NCI-H446 treated with DMSO at 0.1 percent for 48 hours (cell line): ENCODE measurements at places on chromosomes 5 and 9.

- DNase-seq: no peak
These were observed 232.0 kb downstream of the RFK start for GRCh38 chr9:76162086-76162730.

DNA sequence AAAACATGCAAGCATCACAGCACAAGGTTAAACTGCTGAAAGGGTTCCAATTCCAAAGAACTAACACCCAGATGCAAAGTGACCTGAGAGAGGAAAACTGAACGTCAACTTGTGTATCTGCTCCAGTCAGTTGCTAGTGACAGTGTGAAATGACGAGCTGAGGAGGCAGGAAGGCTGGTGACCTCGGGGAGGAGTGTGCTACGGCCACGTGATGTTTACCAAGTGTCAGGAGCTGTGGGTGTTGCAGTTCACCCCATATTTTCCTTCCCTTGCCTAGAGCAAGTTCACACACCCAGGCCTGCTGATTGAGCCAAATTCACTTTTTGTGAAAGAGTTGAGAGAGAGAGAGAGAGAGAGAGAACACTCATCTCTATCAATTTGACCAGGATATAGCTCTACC, 231.6 kb upstream of the ANKH start:
- no peak for DNase-seq

- DNase-seq: no peak
These were observed 257.6 kb downstream of the ARHGEF28 start for GRCh38 chr5:73883646-73884045.

DNA sequence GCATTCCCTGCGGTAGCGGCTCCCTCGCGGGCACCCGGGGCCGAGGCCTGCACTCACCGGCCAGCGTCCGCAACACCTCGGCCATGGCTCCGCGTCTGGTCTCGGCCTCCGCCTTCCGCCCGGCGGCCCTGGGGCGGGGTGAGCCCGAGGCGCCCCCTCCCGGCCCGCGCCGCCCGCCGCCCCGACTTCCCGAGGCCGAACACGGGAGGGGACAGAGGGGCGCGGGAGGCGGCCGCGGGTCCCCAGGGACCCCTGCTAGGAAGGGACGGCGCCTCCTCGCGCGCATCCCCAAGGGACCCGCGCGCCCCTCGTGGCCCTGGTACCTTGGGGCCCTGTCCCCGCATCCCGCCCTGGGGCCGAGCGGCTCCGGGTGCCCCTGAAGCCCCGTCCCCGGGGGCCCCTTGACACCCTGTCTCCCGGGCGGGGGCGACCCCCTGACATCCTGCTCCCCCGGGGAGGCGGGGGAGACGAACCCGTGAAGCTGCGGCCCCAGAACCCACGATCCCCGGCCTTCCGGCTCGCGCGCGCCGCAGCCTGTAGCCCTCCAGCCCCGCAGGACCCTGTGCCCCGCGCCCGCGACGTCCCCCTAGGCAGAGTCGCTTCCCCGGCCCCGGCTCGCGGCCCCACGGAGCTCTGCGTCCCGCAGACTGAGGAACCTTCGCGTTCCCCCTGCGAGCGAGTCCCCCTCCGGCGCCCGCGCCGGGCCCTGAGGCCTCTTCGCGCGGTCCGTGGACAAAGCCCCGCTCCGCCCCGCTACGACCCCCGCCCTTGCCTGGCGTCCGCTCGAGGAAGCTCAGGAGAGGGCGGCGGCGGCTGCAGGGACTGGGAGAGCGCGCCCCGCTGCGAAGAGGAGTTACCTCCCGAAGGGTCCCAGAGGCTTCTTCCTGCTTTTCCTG, at the start of gene ABO:
Gene ABO, minus strand, starts transcription at position 97 of the 896 bp plus-strand sequence.
- DNase-seq: no peak

- no peak for DNase-seq
These were observed 195.7 kb downstream of the DCP2 start for GRCh38 chr5:113172231-113172826.

DNA sequence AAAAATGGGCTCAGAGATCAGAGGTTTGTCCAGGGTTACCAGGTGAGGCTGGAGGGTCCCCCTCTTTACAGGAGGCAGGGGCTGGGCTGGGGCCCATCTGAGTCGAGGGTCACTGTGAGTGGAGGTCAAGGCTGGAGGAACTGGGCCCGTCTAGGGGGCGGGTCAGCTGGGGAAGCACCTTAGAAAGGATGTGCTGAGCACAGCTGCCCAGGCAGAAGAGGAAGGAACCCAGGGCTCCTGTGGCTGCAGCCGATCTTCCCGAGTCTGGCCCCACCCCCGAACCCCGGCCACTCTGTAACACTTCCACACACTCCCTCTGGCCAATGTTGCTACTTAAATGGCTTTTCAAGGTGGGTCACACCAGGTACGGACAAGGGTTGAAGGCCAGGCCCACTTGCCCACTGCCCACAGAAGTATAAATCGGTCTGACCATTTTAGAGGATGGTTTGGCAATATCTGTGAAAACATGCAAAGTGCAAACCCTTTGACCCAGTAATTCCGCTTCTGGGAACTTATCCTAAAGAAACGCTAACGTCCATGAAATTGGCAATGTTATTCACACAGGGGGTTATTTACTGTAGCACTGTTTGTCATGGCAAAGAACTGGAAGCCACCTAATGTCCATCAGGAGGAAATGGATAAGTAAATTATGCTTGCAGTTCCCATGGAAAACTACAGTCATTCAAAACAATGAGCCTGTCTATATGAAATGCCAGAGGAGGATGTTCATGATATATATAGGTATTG, 30.5 kb upstream of the EEIG1 start:
- no peak for DNase-seq

DNA sequence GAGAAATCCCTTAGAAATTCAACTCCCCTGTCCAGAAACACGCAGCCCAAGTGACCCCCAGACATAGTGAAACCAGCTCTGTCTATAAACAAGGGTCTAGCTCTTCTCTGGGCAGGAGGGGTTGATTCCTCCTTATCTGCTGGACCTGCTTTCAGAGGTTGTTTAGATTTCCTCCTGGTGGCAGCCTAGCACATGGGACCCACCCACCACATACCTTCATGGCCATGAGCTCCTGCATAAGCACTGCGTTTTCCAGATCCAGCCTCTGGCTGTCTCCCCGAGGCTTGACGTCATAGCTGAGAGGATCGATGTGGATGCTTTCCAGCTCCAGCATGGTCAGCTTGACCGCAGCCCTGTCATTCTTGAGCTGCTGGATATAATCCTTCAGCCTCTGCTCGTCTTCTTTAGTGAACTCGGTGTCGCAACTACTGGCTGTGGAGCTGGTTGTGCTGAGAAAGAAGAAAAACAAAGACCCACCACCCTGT, 77.0 kb downstream of the DCP2 start:
- DNase-seq: no peak

DNA sequence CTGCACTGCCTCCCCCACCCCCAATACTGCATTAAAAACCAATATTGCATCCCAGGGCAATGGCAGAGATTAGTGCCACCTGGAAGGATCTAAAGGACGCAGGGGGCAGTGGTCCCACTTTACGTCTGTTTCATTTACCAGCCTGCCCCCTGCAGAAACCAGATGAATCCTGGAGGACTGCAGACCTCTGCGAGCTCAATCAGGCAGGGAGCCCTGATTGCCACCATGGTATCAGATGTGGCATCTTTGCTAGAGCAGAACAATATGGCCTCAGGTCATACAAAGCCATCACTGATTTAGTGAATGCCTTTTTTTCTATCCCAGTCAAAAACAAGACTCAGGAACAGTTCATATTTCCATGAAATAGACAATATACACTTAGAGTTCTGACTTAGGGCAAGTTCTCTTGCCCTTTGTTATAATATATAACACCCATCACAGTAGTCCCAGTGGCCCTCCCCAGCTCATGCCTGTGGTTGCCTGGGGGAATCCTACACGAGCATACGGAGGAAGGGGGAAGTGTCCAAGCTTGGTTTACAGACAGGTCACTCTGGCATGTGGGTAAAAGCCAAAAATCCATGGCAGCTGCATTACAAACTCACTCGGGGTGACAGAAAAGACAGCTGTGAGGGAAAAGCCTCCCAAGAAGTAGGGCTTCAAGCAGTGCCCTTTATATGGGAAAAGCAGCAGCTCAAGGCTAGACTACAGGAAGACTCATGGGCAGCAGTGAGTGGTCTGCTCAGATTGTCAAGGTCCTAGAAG, 85.1 kb downstream of the MED27 start:
- no peak for DNase-seq

DNA sequence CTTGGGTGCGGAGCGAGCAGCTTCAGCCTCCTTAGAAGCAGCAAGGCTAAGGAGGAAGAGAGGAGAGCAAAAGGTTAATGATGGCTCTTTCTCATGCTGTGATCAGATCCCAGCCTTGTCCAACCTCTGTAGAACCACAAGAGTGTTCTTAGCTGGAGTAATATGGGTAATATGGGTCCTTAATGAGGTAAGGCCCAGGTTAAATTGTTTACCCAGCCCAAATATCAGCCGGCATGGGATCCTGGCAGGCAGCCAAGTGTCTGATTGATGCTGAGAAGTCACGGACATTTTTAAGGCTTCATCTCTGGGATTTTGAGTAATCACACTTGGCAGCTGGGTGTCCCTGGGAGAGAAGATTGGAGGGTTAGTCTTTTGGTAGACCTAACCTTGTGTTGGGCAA, 32.3 kb downstream of the GLRA1 start:
- no peak for DNase-seq

DNA sequence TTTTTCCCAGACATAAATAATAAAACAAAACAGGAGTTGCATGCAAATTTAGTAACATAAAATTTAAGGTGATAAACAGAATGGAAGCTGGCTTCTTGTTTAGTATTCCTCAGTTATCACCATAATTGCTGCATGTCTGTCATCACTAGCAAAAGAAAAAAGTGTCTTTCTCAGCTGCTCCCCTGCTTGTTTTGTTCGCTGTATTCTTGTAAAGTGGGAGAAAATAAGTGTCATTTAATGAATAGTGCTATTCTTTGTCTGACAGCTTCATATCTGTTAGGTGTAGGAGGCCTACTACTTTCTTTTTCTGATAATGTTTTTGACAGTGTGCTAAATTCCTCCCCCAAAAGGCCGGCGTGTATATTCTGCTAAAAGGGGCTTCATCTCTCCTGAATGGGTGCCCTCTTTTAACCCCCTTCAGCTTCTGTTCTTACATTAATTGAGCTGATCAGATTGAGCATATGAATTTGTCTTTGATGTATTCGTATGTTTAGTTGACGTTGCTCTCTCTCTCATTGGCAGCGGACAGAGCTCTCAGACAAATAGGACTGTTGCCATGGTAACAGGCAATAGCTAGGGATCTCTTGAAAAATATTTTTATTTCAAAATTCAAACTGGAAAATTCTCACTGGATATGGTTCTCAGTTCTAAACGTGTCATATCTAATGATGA, 303.8 kb downstream of the KIAA0825 start:
- no peak for DNase-seq

- DNase-seq: no peak
These were observed 31.6 kb downstream of the LRRTM2 start for GRCh38 chr5:138843316-138844124.

DNA sequence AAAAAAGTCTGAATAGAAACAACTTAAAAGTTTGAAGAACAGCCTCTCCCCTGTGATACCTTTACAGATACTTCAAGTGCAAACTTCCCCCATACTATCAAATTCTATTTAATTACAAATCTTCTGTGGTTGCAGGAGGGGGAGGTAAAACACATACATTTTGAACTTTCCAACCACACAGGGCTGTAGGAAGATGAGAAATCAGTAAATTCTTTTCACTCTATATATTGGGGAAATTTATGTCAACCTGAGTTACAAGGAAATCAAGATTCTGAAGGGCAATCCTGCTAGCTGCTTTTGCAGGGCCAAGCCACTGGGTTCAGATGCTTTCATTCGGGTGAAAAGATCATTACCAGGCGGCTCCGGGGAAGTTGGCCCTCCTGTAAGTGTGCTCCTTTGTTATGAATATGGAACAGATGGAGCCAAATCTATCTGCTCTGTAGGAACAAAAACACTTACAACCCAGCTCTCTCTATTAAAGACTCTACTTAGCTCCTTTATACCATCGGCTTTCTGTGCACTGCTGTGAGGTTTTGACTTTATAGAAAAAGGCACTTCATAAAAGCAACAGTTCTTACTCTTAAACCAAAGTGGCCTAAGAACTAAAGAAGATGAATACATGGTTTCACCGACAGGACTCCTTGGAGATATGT, 269.1 kb downstream of the EFNA5 start:
- DNase-seq: peak; percentile 76

DNA sequence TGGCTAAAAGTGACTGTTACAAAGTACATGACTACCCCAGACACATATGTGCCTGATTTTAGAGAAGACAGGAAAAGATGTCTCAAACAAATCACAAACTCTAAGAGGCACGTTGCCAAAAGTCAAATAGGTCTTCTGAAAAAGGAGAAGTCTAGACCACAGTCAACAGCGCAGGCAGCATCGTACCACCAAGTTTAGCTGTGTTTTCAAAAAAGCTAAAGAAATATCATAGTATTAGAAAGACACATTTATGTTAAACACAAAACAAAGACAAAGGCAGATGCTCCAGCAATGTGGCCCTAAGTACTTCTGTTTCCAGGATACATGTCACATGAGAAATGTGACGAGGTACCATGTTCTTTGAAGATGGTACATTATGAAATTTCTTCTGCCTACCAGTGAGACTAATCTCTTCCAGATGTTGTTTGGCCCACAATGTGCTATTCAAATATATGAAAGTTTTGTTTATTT, 43.5 kb downstream of the LPAR1 start:
- no peak for DNase-seq

GRCh38 chr9:33498387-33498786, 24.7 kb upstream of the NOL6 start:
- DNase-seq: peak; percentile 1

GRCh38 chr5:114524221-114524620, 162.4 kb downstream of the KCNN2 start:
- DNase-seq: no peak

DNA sequence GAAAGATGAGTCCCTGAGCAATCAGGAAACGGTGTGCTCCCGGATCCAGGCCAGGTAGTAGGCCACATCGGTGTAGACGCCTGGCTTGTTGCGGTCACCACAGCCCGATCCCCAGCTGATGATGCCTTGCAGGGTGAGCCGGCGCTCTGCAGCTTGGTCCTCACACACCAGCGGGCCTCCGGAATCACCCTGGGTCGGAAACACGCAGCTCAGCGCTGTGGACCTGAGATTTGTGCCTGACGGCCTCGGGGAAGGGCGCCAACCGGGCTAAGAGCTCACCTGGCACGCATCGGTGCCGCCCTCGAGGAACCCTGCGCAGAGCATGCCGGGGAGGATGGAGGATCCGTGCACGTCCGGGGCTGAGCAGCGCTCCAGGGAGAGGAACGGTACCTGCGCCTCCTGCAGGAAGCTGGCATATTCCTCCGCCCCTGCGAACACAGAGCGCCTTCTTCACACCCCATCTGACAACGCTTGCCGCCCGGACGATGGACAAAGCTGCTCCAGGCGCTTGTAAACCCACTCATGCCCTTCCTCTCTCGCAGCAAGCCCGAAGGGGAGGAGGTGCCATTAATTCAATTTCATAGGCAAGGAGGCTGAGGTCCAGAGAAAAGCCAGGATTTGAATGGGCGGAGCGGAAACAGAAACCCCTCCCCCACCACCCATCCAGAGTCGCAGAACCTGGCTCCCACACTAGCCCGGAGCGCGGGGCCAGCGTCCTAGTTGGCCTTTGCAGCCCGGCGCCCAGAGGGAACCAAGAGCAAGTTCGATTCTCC, 2.0 kb upstream of the PFN3 start:
- no peak for DNase-seq

GRCh38 chr5:71757590-71758543, 38.8 kb downstream of the CARTPT start:
- peak; percentile 38 for DNase-seq

- no peak for DNase-seq
These were observed 72.4 kb upstream of the NTRK2 start for GRCh38 chr9:84597131-84597530.

- no peak for DNase-seq
These were observed 666.8 kb upstream of the GRAMD2B start for GRCh38 chr5:125756456-125756855.
